MV-4-11 (cell line): ENCODE measurements at places on chromosomes 13 and 19.

- no peak for DNase-seq
Observed at GRCh38 chr19:10132905-10133304, 13.2 kb upstream of the EIF3G start.

DNA sequence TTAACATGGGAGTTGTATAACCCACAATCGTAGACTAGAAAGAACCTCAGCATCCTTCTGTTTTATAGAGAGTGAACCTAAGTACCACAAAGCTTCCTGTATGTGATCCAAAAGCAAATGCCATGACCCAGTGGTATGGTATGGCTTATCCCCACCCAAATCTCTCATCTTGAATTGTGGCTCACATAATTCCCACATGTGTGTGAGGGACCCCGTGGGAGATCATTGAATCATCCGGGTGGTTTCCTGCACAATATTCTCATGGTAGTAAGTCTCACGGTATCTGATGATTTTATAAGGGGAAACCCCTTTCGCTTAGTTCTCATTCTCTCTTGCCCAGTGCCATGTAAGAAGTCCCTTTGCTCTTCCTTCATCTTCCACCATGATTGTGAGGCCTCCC is 587.9 kb downstream of the LMO7 start:
- DNase-seq, result no peak

DNA sequence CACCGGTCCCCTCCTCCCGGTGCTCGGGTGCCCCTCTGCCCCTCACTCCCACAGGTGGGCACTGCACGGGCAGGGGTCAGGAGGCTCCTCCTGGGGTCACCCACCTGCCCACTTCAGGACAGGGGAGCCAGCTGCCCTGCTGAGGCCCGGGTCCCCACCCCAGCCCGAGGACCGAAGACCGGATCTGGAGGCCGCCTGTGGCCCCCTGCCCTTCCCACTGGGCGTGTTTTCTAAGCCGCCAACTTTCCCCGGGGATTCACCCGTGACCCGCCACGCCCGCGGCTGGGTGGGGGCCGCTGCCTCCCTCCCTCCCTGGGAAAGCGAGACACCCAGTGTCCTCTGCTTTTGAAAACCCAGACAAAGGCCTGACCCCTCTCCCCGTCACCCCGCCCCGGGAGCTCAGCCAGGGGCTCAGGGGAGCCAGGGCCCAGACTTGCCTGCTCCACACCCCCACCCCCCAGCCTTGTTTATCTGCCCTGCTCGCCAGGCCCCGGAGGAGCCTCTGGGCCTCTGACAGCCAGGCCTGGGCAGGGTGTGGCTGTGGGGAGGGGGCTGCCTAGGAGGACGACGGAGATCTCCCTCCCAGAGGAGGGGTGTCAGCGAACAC is 1.3 kb downstream of the PALM start:
- DNase-seq, result no peak

DNA sequence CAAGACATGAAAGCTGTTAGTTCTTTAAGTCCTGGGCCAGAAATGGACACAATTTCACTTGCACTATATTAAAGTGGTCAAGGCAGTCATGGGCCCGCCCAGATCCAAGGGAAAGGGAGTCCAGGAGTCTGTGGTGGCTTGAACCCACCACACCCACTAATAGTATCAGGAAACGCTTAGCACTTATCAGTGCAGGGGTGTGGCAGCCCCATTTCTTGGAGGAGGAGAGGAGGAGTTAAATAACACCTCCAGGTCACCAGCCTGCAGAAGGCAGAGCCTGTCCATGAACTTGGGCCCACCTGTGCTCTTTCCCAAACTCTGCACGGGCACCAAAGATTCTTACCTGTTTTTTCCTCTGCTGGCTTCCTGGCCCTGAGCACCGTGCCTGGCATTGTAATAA is 5.4 kb upstream of the NTN5 start:
- DNase-seq, result no peak
